ENCODE measurements at places on chromosomes 1 and 21. TPM values are rescaled to one million over a fixed set of nuclear protein-coding genes. Genes with fewer than 3 reads are reported as not detected.

DNA sequence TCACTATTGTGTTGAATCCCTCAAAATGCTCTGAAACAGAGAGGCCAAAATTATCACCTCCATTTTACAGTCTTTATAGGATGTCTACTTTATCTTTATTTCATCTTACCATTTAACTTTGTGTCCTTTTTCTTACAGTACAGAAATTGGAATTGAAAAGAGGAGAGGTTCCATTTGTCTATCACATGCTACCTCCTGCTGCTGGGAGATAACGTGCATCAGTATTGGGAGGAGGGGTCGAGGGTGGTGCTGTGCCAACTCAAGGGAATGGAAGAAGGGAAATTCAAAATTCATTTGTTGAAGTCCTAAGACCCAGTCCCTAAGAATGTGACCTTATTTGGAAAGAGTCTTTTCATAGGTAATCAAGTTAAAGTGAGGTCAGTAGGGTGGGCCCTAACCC is 85.3 kb downstream of the HHIPL2 start:
- no peak overlapping the region for H3K27ac ChIP-seq
- DNase-seq: no peak
- no peak overlapping the region for H3K4me3 ChIP-seq
- H3K36me3 ChIP-seq: no peaks in the 10 kb centered on the region

- H3K4me1 ChIP-seq: peaks cover 11% of the 10 kb centered on the region
- H3K4me3 ChIP-seq: peak overlapping the region; percentile 3
- H3K36me3 ChIP-seq: no peaks in the 10 kb centered on the region
- DNase-seq: peak; percentile 75
- H3K27me3 ChIP-seq: no peaks in the 10 kb centered on the region
Measured at GRCh38 chr1:79193211-79194079, 186.9 kb upstream of the ADGRL4 start.

DNA sequence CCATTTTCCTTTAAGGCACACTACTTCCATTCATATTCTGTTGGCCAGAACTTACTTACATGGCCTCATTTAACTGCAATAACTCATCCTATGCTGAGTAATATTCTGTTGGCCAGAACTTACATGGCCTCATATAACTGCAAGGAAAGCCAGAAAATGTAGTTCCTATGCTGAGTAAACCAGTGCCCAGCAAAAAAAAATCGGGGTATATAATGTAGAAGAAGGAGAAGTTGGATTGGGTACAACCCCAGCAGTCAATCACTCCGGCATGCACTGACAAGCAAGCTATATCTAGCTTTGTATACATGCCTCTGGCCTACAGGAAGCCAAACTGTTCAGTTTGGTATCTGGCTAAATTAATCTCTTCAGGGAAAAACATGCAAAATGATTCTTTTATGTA is 39.4 kb upstream of the PPIH start:
- no peak for DNase-seq
- no peaks in the 10 kb centered on the region for H3K27me3 ChIP-seq
- no peak overlapping the region for H3K4me3 ChIP-seq
- H3K36me3 ChIP-seq: no peaks in the 10 kb centered on the region

- H3K27me3 ChIP-seq: no peaks in the 10 kb centered on the region
- no peak overlapping the region for H3K4me3 ChIP-seq
- H3K27ac ChIP-seq: no peak overlapping the region
Measured at GRCh38 chr1:35885961-35886558, 3.1 kb downstream of the AGO1 start.

GRCh38 chr1:182338806-182339370 is 52.7 kb downstream of the GLUL start:
- H3K27ac ChIP-seq: no peak overlapping the region
- peaks cover 3% of the 10 kb centered on the region for H3K27me3 ChIP-seq
- H3K4me3 ChIP-seq: no peak overlapping the region

- H3K27me3 ChIP-seq: peaks cover 12% of the 10 kb centered on the region
- DNase-seq: no peak
- H3K4me1 ChIP-seq: no peaks in the 10 kb centered on the region
- H3K36me3 ChIP-seq: no peaks in the 10 kb centered on the region
- no peak overlapping the region for H3K27ac ChIP-seq
Measured at GRCh38 chr1:223076362-223076761, 66.7 kb downstream of the TLR5 start.

GRCh38 chr1:183506561-183506960 is 34.3 kb downstream of the SMG7 start:
- no peak overlapping the region for H3K4me3 ChIP-seq
- no peaks in the 10 kb centered on the region for H3K27me3 ChIP-seq
- H3K4me1 ChIP-seq: no peaks in the 10 kb centered on the region
- H3K36me3 ChIP-seq: no peaks in the 10 kb centered on the region
- H3K27ac ChIP-seq: no peak overlapping the region

DNA sequence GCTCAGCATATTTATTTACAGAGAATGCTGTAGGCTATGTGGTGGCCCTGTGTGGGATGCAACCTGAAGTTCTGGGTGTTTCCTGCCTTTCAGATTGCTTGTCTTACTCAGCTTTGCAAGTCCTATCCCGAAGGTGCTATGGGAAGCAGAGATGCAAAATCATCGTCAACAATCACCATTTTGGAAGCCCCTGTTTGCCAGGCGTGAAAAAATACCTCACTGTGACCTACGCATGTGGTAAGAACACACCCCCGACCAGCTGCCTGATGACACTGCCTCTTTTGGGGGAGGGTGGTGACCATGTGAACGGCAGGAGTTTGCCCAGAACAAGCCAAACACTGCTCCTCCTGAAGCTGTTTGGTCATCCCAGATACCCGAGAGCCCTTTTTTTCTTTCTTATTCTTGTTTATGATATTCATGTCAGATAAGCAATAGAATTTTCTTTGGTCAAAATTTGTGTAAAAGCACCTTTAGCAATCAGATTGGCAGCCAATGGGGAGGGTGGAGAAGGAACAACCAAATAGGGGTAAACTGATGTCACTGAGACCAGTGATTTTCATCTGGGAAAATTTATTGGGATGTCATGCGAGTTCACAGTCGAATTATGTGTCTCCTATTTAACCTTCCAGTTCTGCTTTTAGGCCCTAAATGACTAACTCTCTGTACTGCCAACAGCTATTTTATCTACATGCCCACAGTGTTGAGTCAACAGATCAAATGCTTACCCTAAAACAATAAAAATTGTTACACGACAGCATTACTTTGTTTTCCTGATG is 82.6 kb downstream of the EVA1C start:
- no peaks in the 10 kb centered on the region for H3K36me3 ChIP-seq
- H3K4me3 ChIP-seq: peak overlapping the region; percentile 6
- H3K27me3 ChIP-seq: no peaks in the 10 kb centered on the region
- H3K27ac ChIP-seq: peak overlapping the region; percentile 95

DNA sequence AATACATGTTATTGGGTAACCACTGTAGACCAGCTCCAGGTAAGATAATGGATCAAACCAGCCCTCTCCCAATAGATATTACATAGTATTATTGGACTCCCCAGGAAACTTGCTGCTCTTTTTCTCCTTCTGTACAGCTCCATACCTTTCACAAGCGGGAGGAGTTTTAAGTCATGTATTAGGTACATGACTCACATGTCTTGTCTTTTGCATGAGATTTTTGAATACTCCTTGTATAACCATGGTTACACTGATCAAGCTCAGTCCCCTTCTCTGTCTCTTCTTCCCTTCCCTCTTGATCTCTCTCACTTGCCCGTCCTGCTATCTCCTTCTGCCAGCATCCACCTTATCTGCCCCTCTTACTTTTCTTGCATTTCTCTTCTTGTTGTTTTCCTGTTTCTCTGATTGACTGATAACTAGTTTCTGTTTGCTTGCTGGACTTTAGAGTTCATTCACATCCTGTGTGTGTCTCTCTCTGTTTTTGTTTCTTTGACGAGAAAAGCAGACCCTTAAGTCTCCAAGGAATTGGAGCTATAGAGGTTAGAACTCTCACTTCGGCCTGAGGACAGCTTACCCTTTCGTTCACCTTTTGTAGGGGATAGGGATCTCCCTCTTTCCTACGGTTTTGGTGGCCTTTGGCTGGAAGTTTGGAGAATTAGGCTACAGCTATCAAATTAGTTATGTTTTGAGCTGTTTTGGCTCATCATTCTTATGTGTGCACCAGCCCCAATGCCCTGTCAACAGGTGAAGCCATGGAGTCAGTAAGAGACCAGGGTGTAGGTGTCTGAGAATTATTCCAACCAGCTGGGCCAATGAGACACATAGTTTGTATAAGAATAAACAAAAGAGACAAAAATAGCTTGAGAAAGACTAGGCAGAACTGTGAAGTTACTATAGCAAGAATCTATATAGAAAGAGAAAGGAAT is 49.0 kb upstream of the ASB17 start:
- no peak overlapping the region for H3K4me3 ChIP-seq
- no peak for DNase-seq
- no peak overlapping the region for H3K27ac ChIP-seq
- no peaks in the 10 kb centered on the region for H3K36me3 ChIP-seq
- no peaks in the 10 kb centered on the region for H3K4me1 ChIP-seq

- H3K27me3 ChIP-seq: no peaks in the 10 kb centered on the region
- DNase-seq: peak; percentile 37
- peaks cover 3% of the 10 kb centered on the region for H3K4me1 ChIP-seq
- H3K27ac ChIP-seq: no peak overlapping the region
- H3K4me3 ChIP-seq: no peak overlapping the region
Measured at GRCh38 chr1:167344615-167345385, 124.1 kb downstream of the POU2F1 start.

GRCh38 chr1:156840186-156840897 is 18.6 kb downstream of the INSRR start:
- DNase-seq: no peak
- no peak overlapping the region for H3K27ac ChIP-seq
- H3K27me3 ChIP-seq: peaks cover 56% of the 10 kb centered on the region
- H3K36me3 ChIP-seq: no peaks in the 10 kb centered on the region

Gene SYT11
- 22.3 TPM for total RNA-seq

Gene MAP3K21
- 2.2 TPM for total RNA-seq

Gene FCER1G
- total RNA-seq: 0.91 TPM

Gene KIF21B
- 5.6 TPM for total RNA-seq

Gene CLDN14
- total RNA-seq: not detected
